Non-pigmented ciliary epithelial cell (primary cell): ENCODE measurements at places on chromosomes 16 and 17.

- DNase-seq, result no peak
Measured at GRCh38 chr17:77555741-77556291, 402.7 kb upstream of the TNRC6C start.

DNA sequence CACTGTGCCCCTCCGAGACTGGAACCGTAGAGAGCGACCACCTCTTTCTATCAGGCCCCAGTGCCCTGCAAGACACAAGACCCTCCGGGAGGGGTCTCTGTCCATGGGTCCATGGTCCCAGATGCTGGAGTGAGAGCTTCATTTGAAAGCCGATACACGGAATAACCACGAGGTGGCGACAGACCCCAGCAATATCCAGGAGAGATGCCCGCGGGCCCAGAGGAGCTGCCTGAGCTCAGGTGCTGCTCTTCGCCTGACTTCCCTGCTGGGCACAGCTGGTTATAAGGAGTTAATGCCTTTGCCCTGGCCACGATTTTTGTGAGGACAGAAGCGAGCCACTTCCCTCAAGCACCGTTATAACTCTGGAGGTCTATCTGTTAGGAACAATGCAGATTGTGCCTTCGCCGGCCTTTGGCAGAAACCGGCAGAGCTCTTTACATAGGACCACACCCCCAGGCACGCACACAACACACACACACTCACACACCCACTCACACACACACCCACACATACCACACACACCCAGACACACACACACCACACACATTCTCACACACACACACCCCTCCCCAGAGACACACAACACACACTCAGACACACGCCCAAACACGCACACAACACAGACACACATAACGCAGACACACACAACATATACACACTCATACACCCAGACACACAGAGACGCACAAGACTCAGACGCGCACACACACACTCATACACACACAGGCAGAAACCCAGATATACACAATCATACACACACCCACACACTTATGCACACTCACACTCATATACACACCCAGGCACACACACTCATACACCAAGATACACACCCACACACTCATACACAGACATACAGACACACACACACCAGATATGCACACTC is 436.4 kb downstream of the SOX9 start:
- no peak for DNase-seq

DNA sequence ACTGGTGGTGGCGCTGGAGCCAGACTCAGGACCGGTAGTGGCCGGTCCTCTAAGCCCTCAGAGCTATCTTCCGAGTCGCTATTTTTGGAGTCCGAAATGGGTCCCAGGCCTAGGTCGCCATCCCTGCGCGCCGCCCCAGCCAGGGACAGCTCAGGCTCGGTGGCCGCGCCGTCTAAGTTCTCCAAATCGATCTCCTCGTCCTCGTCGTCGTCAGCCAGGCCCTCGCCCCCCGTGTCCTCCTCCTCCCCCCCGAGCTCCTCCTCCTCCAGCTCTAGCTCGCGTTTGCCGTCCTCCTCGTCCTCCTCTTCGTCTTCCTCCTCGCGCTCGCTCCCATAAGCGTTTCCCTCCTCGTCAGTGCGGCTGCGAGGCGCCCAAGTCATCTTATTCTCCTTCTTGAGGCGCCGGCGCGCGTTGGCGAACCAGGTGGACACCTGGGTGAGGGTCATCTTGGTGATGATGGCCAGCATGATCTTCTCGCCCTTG is 1.6 kb downstream of the IRX3 start:
- DNase-seq, result no peak

GRCh38 chr17:17055286-17056155 is 13.3 kb downstream of the MPRIP start:
- DNase-seq, result no peak

GRCh38 chr17:67088639-67089038 is 44.3 kb downstream of the CACNG1 start:
- DNase-seq, result no peak

DNA sequence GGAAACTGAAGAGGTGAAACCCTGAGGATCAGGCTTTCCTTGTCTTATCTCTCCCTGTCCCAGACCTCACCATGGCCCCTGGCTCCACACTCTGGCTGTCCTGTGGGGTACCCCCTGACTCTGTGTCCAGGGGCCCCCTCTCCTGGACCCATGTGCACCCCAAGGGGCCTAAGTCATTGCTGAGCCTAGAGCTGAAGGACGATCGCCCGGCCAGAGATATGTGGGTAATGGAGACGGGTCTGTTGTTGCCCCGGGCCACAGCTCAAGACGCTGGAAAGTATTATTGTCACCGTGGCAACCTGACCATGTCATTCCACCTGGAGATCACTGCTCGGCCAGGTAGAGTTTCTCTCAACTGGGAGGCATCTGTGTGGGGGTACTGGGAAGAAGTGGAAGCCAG is 1.4 kb downstream of the CD19 start:
- DNase-seq, result no peak
